ENCODE measurements at places on chromosomes 16 and 17. TPM values are rescaled to one million over a fixed set of nuclear protein-coding genes. Genes with fewer than 3 reads are reported as not detected.

The PIPOX gene
- 5.3 TPM for total RNA-seq

The PRSS53 gene
- total RNA-seq: 4.1 TPM

The SLC47A1 gene
- total RNA-seq: 8.7 TPM

The LAT gene
- 2.9 TPM for total RNA-seq

The TBC1D3H gene
- total RNA-seq: not detected

The CAVIN1 gene
- 178 TPM for total RNA-seq

Data from camera-type eye (tissue), 1 donor.